ENCODE measurements at places on chromosomes 1 and 21. TPM values are rescaled to one million over a fixed set of nuclear protein-coding genes. Genes with fewer than 3 reads are reported as not detected.

DNA sequence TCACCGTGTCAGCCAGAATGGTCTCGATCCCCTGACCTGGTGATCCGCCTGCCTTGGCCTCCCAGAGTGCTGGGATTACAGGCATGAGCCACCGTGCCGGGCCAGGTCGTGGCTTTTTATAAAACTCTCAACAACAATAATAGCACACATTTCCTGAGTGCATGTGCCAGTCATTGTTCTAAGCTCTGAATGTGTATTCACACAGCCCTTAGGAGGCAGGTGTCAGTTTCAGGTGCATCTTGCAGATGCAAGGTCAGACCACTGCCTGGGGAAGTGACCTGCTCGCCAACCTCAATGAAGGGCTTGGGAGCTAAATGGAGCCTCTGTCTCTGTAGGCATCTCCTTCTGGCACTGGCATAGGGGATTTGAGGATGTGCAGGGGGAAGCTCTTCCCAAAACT lies 1.6 kb upstream of the LEFTY2 start:
- no peak overlapping the region for H3K4me3 ChIP-seq
- H3K27me3 ChIP-seq, result peaks cover 8% of the 10 kb centered on the region
- H3K36me3 ChIP-seq, result no peaks in the 10 kb centered on the region
- H3K27ac ChIP-seq, result no peak overlapping the region
- DNase-seq, result no peak

GRCh38 chr21:34065027-34065426 lies 8.4 kb upstream of the MRPS6 start:
- no peak overlapping the region for H3K27ac ChIP-seq
- H3K4me1 ChIP-seq, result no peaks in the 10 kb centered on the region
- DNase-seq, result no peak
- no peak overlapping the region for H3K4me3 ChIP-seq
- peaks cover 4% of the 10 kb centered on the region for H3K36me3 ChIP-seq

DNA sequence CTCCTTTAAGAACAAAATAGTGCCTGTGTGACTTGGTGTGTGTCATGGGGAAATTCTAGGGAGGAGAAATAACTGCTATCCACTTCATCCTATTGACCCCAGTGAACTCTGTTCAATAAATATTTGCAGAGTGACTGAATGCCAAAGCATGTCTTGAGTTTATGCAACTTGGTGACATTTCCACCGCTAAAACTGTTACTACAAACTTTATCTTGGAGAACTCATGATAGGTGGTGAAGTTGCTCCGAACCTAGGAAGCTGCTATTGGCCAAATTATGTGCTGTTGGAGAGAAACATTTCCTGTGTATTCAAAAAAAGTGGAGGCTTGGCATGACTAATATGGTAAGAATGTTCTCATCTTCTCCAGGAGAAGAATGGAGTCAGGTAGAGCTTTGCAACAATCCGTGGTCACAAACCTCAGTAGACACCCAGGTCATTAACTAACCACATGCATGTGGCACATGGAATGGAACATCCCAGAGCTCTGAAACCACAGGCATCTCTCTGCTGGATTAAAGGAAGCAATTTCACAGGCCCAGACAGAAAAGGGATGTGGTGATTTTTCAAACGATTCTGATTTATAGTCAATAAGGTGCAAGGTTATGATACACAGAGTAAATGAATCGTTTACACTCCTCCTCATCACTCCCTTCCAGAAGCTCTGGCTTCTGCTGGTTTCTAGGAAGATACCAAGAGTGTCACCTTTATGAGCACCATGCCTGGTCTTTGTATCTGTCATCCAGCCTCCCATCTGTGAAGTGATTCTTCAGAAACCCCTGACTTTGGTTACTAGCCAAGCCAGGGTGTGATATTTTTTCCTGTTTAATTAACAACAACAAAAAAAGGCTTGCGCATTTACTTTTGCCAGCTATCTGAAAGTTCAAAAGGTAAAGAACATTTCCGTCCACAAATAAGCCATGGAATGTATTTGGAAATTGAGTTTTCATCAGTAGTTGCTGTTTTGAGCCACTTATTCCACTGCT lies 361.1 kb downstream of the TGFB2 start:
- H3K4me1 ChIP-seq, result no peaks in the 10 kb centered on the region
- no peak overlapping the region for H3K27ac ChIP-seq
- no peak for DNase-seq
- no peaks in the 10 kb centered on the region for H3K27me3 ChIP-seq
- H3K4me3 ChIP-seq, result no peak overlapping the region

Gene TRNP1
- total RNA-seq, result 0.22 TPM

- no peaks in the 10 kb centered on the region for H3K36me3 ChIP-seq
- H3K27ac ChIP-seq, result no peak overlapping the region
- no peaks in the 10 kb centered on the region for H3K4me1 ChIP-seq
- no peak overlapping the region for H3K4me3 ChIP-seq
Measured at GRCh38 chr1:186806477-186806876, 22.3 kb upstream of the PLA2G4A start.

Gene USF1
- 80.6 TPM for total RNA-seq

DNA sequence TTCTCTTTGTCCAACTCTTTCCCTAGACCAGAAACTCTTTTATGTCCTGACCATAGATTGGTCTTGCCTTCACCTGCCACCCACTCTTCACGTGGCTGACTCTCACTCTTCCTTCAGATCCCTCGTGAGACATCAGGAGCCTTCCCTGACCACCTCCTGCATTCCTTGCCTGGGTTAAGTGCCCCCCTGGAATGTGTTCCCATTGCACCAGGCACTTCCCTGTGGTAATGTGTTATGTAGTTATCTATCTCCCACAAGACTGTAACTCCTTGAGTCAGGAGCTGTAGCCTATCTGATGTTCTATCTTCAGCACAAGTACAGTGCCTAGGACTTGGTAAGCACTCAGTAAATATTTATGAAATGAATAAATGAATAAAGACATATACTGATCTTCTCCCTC lies 111.2 kb upstream of the CTTNBP2NL start:
- peaks cover 58% of the 10 kb centered on the region for H3K27me3 ChIP-seq
- H3K4me3 ChIP-seq, result no peak overlapping the region
- H3K27ac ChIP-seq, result no peak overlapping the region
- no peaks in the 10 kb centered on the region for H3K4me1 ChIP-seq

DNA sequence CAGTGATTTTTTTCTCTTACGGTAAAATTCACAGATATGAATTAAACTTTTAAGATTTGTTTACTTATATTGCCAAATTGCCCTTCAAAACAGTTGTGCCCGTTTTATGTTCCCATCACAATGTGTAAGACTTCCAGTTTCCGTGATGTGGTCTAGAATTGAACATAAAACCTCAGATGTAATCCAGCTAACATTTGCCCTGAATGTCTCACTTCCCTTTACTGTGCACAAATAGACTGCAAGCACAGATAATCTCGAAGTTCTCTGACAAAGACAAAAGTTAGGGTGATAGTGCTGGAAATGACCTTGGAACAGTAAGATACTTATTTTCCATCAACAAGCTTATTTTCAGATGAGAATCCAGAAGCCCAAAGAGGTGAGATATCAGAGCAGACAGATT lies 177.5 kb downstream of the ZZZ3 start:
- no peak for DNase-seq
- H3K4me1 ChIP-seq, result peaks cover 3% of the 10 kb centered on the region
- peaks cover 6% of the 10 kb centered on the region for H3K27me3 ChIP-seq

- no peaks in the 10 kb centered on the region for H3K36me3 ChIP-seq
- H3K27ac ChIP-seq, result no peak overlapping the region
- peaks cover 4% of the 10 kb centered on the region for H3K4me1 ChIP-seq
Measured at GRCh38 chr1:226787071-226787470, 48.0 kb upstream of the ITPKB start.

DNA sequence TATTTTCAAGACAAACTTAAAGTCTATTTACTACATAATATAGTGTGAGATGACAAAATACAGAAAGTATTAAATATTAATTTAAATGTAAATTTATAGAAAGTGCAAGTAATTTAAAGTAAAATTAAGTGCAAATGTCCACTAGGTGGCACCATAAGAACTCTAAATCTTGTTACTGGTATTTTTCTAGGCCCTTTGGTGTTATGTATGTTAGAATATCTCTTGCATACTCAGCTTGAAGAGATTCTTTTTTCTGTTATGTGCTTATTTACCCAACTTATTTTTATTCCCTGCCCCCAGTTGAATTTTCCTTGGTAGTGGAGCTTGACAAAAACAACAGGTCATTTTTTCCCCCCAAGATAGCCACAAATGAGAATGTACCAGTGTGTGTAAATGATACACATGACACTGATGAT lies 71.5 kb downstream of the RPS6KC1 start:
- peaks cover 7% of the 10 kb centered on the region for H3K4me1 ChIP-seq
- H3K36me3 ChIP-seq, result peaks cover 2% of the 10 kb centered on the region
- no peak overlapping the region for H3K4me3 ChIP-seq
- H3K27ac ChIP-seq, result no peak overlapping the region
- H3K27me3 ChIP-seq, result no peaks in the 10 kb centered on the region
- DNase-seq, result no peak

Gene FAAH
- total RNA-seq, result 9.4 TPM

Gene OPRD1
- not detected for total RNA-seq

DNA sequence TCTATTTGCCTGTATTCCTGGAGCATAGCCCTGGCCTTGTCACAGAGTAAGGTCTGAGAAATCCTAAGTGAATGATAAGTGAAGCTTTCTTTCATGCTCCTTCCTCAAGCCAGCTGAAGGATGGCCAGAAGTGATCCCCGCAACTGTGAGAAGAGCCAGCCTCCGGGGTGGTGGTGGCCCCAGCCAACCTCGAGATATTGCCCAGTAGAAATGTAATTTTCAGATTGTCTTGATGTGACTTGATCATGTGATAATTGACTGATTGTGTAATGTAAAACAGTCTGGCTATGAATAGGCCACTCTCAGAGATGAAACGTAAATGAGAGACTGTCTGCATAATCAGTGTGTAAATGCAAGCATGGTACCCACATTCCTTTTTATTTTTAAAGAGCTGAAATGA lies 242.4 kb upstream of the CAMK1G start:
- H3K27me3 ChIP-seq, result peaks cover 23% of the 10 kb centered on the region
- H3K4me3 ChIP-seq, result no peak overlapping the region
- no peak overlapping the region for H3K27ac ChIP-seq

Gene FCRL1
- 1.0 TPM for total RNA-seq

DNA sequence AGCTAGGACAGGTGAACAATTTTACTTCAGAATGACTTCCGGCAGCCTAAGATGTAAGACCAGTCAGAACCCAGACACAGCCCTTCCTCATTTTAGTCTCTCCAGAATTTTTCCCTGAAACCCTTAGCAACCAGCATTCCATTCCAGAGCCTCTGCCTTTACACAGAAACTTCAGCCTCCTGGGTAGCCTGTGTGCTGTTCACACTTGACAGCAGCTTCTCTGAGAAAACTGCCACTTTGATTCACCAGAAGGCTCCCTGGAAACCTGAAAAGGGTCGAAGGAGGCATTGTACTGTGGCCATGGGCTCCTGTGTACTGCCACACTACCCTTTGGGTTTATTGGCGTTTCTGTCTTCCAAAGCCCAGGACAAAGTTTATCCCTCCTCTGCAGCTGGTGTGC lies 17.4 kb downstream of the HYI start:
- no peaks in the 10 kb centered on the region for H3K27me3 ChIP-seq

DNA sequence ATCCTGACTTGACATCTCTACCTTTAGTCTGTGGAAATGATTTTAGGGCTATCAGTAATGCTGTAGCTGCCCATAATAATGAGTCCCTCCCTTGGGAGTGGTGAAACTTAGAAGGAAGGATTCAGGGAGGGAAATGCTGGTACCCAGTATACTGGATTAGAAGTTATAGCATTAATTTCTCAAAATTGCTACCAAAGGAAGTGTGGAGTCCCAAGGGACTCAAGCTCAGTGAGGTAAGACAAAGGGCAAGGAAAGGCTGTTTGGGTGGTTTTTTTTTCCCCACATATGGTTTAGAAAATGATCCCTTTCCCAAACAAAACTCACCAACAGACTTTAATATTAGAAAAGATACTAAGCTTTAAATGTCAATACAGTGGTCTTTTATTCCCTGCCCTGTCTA lies 99.9 kb downstream of the CD247 start:
- DNase-seq, result no peak
- H3K4me1 ChIP-seq, result peaks cover 9% of the 10 kb centered on the region
- peak overlapping the region; percentile 41 for H3K27ac ChIP-seq
- H3K36me3 ChIP-seq, result peaks cover 5% of the 10 kb centered on the region
- no peaks in the 10 kb centered on the region for H3K27me3 ChIP-seq

GRCh38 chr1:56417646-56418045 lies 161.7 kb downstream of the PLPP3 start:
- H3K27ac ChIP-seq, result no peak overlapping the region
- H3K4me1 ChIP-seq, result no peaks in the 10 kb centered on the region
- no peak for DNase-seq
- H3K36me3 ChIP-seq, result no peaks in the 10 kb centered on the region
- H3K27me3 ChIP-seq, result peaks cover 6% of the 10 kb centered on the region
- H3K4me3 ChIP-seq, result no peak overlapping the region

All from T-helper 17 cell (primary cell).